Left kidney (tissue), 8 donors: ENCODE measurements at places on chromosomes 2 and 18. TPM values are rescaled to one million over a fixed set of nuclear protein-coding genes. Genes with fewer than 3 reads are reported as not detected.
A peak's percentile ranks its signal among the peaks of the same experiment; 100 is the strongest.

The CD28 gene
- polyA plus RNA-seq: 1.9 TPM

The GNLY gene
- 0.27 TPM for polyA plus RNA-seq

The G6PC2 gene
- polyA plus RNA-seq: 0.08 TPM

The SH3RF3 gene
- polyA plus RNA-seq: 4.0 TPM

The DSC1 gene
- 2.9 TPM for polyA plus RNA-seq

The IL1B gene
- 0.65 TPM for polyA plus RNA-seq

The ROCK1 gene
- 79.1 TPM for polyA plus RNA-seq

The PTPN4 gene
- polyA plus RNA-seq: 29.0 TPM

- DNase-seq: no peak
Observed at GRCh38 chr18:11500153-11501122, 109.0 kb upstream of the SLC35G4 start.

DNA sequence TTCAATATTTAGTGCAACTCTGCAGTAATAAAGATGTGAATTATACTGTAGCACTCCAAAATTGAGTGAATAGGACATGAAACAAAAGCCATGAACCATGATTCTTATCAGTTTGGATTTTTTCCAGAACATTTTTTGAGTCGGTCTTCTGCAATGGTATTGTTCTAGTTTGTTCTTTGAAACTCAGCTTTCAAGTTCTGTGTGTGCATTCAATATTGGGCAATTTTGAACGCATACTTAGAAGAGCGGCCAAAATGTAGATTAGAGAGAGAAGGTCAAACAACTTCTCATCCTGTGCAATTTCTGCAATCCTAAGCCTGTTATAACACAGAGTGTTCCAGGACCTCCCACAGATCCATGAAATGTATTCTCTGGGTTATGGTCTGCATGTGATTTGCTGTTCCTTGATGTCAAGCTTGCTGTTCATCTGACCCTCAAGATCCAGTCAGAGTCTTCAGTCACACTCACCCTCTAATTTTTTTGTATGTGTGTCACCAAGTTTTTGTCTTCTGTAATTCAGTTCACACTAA, 48.3 kb downstream of the TSPYL6 start:
- DNase-seq: peak; percentile 11

GRCh38 chr2:66440708-66441497, 6.0 kb downstream of the MEIS1 start:
- DNase-seq: peak; percentile 61

DNA sequence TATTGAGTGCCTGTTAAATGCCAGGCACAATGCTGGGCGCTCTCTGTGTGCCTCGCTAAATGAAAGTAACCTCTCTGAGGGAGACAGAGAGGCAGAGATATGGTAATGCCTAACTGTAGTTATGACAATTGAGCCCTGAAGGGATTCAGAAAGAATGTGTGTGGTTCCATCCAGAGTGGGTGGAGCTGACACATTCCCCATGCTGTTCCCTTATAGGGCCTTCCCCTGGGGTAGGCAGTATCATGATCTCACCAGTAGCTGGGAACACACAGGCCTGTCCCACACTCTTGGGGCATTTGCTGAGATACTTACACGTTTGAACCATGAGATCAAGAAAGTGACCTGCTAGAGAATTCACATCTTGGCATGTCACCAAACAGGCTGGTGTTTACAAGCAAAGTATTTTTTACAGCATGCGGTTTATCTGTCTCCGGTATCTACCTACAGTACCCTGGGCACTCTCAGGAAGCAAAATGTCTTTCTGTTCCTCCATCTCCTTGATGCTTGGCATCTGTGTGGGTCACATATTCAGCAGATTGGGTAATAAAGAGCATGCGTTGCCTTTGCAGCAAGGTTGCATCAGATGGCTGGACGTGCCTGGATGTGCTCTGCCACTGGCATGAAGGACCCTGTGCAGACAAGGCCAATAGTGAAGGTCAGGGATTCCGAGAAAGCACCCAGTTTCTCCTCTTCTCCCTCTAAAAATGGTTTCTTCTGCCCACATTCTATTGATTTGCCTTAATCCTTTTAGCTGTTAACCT, 9.4 kb downstream of the CTIF start:
- DNase-seq: no peak

DNA sequence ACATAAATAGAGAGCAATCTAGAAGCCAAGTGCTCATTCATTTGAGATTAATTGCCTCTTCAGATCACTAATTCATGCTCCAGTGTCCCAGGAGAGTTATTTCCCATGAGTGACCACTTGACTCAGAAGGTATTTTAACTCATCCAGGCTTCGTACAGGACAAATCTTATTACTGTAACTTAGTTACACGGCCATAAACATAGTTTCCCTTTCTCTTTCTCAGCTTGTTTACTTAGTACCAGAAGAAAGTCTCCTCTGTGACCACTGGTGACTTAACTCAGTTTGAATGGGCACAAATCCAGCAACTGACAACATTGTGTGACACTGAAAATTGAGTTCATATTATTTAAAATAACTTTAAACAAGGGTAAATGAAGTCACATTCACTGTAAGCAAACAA, 25.3 kb downstream of the MMADHC start:
- no peak for DNase-seq

DNA sequence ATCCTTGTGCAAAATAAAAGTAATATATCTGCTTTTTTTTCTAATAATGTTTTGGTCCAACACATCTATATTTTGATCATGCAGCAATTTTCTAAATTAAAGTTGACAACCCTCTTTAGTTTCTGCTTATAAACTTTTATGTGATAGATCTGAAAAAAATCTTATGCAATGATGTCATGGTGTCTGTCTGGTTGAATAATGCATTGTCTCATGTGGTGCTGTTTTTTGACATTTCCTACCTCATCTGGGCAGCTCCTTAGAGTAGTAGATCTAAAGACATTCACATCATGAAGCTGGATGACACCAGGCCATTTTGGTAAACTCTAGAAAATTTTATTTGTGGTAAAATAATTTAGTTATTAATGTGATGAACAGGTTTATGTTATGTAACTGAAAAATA, 106.8 kb upstream of the FN1 start:
- DNase-seq: no peak

DNA sequence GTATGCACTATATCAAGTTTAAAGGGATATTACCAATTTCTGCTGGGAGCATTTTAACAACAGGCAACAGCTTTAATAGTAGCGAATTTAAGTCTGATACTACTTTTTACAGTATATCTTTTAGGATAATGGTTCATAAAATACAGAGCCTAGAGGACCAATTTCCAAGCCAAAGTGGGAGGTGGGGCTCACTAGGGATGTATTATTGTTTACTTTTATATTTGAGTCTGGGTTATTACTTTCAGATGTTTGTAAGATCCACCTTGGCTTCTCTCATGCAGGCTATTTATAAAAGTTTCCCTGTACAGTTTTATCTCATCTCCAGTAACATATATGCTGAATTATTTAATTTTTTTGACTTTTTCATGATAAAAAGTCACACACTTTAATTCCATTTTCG, 242.0 kb downstream of the CMPK2 start:
- no peak for DNase-seq

DNA sequence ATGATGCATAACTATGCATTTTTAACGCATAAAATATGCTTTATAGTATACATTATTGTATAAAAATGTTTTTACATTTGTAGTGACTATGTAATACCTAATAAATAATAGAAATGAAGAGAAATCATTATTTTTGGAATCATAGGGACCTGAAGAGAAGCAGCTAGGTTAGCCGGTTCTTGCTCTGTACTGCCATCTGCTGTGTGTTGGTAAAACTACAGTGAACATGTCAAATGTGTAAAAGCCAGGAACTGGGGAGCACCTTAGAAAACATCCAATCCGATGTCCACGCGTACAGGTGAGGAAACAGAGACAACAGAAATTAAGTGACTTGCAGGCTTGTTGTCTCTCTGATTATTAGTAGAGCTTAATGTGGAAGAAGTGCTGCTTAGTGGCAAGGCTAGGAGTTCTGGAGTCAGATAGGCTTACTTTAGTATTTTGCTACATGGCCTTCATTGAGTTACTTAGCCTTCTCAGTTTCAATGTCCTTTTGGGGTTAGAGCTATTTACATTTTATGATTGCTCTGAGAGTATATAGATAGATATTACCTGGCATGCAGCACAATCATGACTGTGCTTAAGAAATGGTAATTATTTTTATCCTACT, 386.5 kb downstream of the DLGAP1 start:
- peak; percentile 46 for DNase-seq

GRCh38 chr2:48883661-48884060, 128.1 kb upstream of the LHCGR start:
- DNase-seq: no peak

GRCh38 chr2:129765326-129765677, 214.2 kb upstream of the RAB6C start:
- DNase-seq: no peak

DNA sequence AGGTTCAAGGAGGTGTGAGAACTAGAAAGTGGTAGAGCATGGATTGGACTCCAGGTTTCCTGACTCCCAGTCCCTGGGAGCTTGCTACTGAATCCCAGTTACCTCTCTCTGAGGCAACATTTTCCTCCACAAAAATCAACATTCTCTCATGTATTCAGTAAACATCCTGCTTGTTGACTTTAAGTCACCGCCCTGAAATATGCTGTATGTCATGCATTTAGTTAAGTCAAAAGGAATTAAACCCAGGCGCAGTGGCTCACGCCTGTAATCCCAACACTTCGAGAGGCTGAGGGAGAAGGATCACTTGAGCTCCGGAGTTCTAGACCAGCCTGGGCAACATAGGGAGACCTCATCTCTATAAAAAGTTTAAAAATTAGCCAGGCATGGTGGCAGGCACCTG, 3.8 kb downstream of the MATN3 start:
- DNase-seq: no peak

DNA sequence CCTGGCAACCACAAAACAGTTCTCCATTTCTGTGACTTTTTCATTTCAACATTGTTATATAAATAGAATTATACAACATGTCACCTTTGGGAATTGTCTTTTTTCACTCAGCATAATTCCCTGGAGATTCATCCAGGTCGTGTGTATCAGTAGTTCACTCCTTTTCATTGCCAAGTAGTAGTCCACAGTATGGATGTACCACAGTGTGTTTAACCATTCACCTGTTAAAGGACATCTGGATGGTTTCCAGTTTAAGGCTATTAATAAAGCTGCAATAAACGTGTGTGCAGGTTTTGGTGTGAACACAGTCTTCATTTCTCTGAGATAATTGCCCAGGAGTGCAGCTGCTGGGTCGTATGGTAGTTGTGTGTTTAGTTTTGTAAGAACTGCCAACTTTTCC, 35.7 kb downstream of the COPS7B start:
- DNase-seq: no peak

GRCh38 chr2:177334940-177335543, 57.5 kb upstream of the AGPS start:
- DNase-seq: peak; percentile 52

DNA sequence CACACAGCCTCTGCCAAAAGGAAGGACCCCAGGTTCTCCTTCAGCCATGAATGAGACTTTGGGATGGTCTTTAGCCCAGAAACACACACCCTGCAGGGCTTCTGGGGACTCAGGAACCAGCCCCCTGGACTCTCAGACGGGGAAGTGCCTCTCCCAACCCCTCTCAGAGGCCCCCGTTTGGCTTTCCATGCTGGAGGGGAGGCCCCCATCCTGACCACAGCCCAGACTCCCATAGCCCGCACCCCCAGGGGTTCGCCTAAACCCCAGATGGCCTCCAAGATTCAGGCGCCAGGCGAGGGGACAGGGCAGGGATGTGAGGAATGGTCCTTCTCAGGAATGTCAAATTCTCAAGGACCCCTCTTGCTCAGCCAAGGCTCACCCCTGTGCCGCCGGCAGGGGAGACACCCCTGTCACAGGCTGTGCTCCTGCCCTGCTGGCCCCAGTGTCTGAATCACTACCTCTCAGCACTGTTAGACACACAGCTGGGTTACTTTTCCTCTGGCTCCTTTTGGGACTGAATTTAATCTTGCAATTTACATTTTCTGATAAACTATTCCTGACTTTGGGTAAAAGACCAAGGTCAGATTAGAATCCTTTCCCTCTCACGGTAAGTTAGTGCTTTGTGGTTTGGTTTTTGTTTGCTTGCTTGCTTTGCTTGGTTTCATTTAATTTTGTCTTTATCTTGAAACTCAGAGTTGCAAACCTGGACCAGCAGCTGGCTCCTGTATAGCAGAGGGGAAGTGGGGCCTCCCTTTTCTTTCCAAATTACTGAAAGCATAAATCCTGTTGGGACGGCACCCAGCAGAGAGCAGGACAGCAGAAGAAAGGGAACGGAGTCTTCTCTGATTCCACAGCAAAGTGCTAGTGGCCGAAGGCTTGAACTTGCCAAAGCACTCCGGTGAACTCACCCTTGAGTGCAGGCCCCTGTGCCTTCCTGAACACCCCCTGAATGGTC, 198.9 kb upstream of the RAB6C start:
- DNase-seq: no peak

GRCh38 chr2:36392571-36393255, 37.1 kb downstream of the CRIM1 start:
- DNase-seq: no peak

GRCh38 chr2:127373362-127374083, 14.3 kb downstream of the MAP3K2 start:
- DNase-seq: no peak

- DNase-seq: no peak
Observed at GRCh38 chr2:19857806-19858205, 44.0 kb downstream of the TTC32 start.

- DNase-seq: no peak
Observed at GRCh38 chr2:207248702-207249377, 83.1 kb upstream of the KLF7 start.

GRCh38 chr2:201978986-201979385, 54.7 kb upstream of the FZD7 start:
- DNase-seq: no peak

DNA sequence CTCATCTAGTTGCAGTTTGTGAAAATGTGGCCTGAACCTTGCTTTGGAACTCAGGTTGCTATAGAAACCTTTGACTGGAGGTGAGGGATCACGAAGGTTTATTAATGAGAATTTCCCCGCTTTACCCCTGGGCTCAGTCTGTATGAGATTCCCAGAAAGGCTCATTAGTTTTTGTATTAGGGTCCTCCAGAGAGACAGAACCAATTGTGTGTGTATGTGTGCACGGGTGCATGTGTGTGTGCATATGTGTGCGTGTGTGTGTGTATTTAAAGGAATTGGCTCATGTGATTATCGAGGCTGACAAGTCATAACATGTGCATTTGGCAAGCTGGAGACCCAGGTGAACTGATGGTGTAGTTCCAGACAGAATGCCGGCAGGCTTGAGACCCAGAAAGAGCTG, 113.8 kb upstream of the DLX2 start:
- DNase-seq: no peak
